ENCODE measurements at places on chromosomes 1 and 21. TPM values are rescaled to one million over a fixed set of nuclear protein-coding genes. Genes with fewer than 3 reads are reported as not detected.

The DNAJC6 gene
- polyA plus RNA-seq, result 48.1 TPM

The OR10J1 gene
- not detected for polyA plus RNA-seq

The TMPRSS2 gene
- polyA plus RNA-seq, result not detected

The TTC39A gene
- polyA plus RNA-seq, result 11.4 TPM

The CFHR5 gene
- polyA plus RNA-seq, result not detected

The MYCL gene
- polyA plus RNA-seq, result 3.9 TPM

The ROR1 gene
- polyA plus RNA-seq, result 27.6 TPM

The ANGPTL1 gene
- polyA plus RNA-seq, result not detected

The HAO2 gene
- polyA plus RNA-seq, result not detected

The SMIM1 gene
- 25.8 TPM for polyA plus RNA-seq

The MATN1 gene
- 1.4 TPM for polyA plus RNA-seq

The ATF3 gene
- polyA plus RNA-seq, result 9.9 TPM

The KCNE2 gene
- 2.7 TPM for polyA plus RNA-seq

The BEST4 gene
- 1.4 TPM for polyA plus RNA-seq

The NIBAN1 gene
- polyA plus RNA-seq, result 1.2 TPM

The KIF14 gene
- polyA plus RNA-seq, result 10.2 TPM
